ENCODE measurements at places on chromosomes 11 and 22. TPM values are rescaled to one million over a fixed set of nuclear protein-coding genes. Genes with fewer than 3 reads are reported as not detected.

Gene CCDC87
- total RNA-seq: 0.13 TPM

Gene BMAL1
- 43.7 TPM for total RNA-seq

Gene SGSM1
- total RNA-seq: 0.41 TPM

Gene MIOX
- total RNA-seq: not detected

Gene GLYAT
- total RNA-seq: 0.23 TPM

GRCh38 chr11:26219183-26220117 is 112.5 kb upstream of the ANO3 start:
- DNase-seq: no peak
- no peaks in the 10 kb centered on the region for H3K27me3 ChIP-seq
- H3K4me1 ChIP-seq: no peaks in the 10 kb centered on the region
- H3K36me3 ChIP-seq: no peaks in the 10 kb centered on the region

DNA sequence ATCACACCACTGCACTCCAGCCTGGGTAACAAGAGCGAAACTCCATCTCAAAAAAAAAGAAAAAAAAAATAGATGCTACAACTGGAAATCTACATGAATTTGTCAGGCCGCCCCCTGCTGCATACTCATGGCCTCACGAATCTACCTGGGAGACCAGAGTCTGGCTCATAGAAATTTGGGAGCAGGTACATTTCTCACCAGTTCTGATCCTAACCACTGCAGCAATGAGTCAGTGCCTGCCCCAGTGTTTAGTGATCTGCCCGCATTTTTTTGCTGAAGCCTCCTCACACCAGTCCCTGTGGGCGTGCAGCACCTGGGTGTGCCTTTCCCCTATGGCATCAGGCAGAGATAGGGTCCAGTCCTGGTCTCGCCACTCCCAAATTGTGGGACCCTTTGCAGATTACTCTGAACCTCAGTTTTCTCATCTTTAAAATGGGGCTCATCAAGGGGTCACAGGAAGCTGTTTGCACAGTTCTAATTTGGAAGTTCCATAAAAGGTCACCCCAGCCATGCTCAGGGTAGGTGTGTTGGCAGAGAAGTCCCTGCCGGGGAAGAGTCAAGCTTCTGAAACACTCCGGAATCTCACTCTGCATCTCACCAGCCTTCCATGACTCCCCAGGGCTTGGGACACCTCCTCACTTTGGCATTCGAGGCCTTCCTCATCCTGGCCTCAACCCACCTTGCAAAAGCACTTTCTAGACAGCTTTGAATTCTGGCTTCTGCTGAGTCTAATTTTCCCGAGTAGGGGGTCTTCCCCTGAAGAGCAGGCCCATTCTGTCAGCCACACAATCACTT is 39.3 kb upstream of the LINC01488 start:
- no peak overlapping the region for H3K27ac ChIP-seq
- no peak for DNase-seq
- H3K36me3 ChIP-seq: no peaks in the 10 kb centered on the region
- no peaks in the 10 kb centered on the region for H3K27me3 ChIP-seq
- no peak overlapping the region for H3K4me3 ChIP-seq

DNA sequence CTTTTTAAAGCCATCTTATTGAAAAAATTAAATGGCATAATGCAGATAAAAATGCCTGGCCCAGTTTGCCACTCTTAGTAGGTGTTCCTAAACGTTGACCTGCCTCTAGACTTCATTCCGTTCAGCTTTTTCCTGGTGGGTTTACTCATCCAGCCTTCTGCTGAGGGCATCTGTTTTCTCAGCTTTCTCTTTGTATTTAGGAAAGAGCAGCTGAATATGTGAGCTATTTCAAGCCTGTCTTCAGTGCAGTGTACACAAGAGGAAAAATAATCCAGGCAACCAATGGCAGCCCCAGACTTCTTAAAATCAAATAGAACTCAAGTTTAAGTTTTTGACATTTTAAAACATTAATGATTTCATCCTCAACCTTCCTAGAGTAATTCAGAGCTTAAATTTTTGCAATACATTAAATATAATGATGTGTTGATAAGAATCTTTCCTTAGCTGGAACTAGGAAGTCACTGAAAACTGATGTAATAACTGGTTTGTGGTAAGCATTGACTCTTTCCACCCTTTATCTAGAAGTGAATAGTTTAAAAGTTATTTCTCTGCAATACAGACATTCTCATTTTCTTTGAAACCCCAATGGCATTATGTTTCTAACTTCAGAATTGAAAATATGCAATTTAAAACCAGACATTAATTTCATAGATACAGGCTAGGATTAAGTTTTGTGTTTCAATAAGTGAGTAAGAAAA is 165.4 kb downstream of the AASDHPPT start:
- no peak overlapping the region for H3K27ac ChIP-seq
- H3K36me3 ChIP-seq: no peaks in the 10 kb centered on the region
- no peaks in the 10 kb centered on the region for H3K27me3 ChIP-seq
- no peaks in the 10 kb centered on the region for H3K4me1 ChIP-seq

- no peaks in the 10 kb centered on the region for H3K27me3 ChIP-seq
- no peaks in the 10 kb centered on the region for H3K4me1 ChIP-seq
- H3K36me3 ChIP-seq: no peaks in the 10 kb centered on the region
- H3K4me3 ChIP-seq: no peak overlapping the region
- DNase-seq: no peak
Observed at GRCh38 chr22:37529652-37530345, 10.6 kb upstream of the CARD10 start.
